ENCODE measurements at places on chromosomes 4 and X.

DNA sequence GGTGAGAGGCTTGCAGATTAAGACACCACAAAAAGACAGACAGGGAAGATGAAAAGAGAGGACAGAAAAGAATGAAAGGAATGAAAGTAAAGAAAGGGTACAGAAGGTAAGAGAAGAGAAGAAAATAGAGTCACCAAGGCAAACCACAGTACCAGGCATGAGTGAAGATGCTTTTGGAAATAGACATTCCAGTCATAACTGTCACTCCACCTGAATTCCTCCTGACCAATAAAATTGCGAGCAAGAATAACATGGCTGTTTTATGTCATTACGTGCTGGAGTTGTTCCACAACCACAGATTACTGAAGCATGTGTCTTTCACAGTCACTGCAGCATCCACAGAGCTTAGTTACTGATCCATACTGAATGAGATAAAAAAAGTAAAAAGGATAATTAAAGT lies 864.9 kb upstream of the SLIT2 start:
- DNase-seq = no peak

- no peak for DNase-seq
These were observed 37.9 kb upstream of the PITX2 start for GRCh38 chr4:110660755-110661154.

- DNase-seq = no peak
These were observed 70.2 kb upstream of the BRWD3 start for GRCh38 chrX:80879916-80880315.

GRCh38 chrX:67384403-67384802 lies 159.4 kb upstream of the AR start:
- DNase-seq = no peak

DNA sequence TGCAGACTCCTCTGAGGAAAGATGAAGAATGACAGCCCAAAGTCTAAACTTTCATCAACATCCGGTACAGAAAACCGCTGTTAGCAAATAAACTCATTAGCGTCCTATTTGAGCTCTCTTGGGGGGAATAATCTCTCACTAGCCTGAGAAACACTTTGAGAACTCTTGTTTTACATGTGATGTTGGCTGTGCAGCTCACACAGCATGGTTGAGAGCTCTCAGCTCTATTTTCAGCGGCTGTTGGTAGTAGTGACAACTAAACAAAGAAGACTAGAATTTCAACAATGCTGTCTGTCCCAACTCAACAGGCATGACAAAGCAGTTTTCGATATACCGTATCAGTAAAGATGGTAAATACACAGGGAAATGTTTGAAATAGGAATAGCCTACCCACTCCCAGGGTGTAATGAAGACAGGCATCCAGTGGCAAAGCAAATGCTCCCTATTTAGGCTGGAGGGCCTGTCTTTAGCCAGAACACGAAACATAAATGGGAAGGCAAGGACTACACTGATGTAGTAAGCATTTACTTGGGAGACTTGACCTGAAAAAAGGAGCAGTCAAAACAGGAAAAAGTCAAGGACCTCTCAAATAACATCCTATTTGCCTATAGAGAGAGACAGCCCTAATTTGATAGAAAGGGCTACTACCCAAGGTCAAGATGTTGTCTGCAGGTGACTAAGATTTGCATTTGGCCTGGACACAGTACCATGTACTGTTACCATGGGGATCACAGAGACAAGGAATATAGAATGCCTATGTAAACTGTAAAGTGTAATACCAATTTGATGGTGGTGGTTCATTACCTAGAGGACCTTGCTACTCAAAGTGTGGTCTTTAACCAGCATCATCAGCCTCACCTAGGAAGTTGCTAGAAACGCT lies 60.4 kb downstream of the PPEF2 start:
- no peak for DNase-seq

- no peak for DNase-seq
These were observed 31.2 kb downstream of the PLS3 start for GRCh38 chrX:115591856-115592842.

DNA sequence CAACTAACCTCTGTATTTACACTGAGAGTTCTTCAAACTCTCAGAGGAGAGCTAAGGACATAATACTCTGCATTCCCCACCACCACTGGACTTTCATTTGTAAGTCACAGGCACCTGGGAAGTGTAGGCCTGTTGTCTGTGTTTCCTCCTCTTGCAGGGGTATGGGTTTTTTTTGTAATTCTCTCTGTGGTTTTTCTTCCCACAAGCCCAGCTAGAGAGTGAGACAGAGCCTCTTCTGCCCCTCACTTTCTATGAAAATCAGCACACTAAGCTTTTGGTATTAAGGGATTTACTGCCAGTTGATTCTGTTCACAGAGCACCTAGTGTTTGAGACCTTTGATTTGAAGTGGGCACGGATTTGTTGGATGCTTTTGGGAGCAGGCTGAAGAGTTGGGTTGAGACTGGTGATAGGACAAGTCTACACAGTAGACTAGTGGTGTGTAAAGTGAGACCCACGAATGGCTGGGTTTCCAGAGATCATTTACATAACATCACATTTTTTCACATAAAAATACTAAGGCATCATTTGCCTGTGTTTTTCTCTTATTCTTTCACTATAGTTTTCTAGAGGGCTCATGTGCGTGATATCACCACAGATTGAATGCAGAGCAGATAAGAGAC lies 28.9 kb upstream of the WDR17 start:
- DNase-seq = no peak

GRCh38 chrX:87468941-87469340 lies 48.7 kb upstream of the KLHL4 start:
- no peak for DNase-seq

- no peak for DNase-seq
These were observed 6.0 kb upstream of the BCOR start for GRCh38 chrX:40103565-40104323.

DNA sequence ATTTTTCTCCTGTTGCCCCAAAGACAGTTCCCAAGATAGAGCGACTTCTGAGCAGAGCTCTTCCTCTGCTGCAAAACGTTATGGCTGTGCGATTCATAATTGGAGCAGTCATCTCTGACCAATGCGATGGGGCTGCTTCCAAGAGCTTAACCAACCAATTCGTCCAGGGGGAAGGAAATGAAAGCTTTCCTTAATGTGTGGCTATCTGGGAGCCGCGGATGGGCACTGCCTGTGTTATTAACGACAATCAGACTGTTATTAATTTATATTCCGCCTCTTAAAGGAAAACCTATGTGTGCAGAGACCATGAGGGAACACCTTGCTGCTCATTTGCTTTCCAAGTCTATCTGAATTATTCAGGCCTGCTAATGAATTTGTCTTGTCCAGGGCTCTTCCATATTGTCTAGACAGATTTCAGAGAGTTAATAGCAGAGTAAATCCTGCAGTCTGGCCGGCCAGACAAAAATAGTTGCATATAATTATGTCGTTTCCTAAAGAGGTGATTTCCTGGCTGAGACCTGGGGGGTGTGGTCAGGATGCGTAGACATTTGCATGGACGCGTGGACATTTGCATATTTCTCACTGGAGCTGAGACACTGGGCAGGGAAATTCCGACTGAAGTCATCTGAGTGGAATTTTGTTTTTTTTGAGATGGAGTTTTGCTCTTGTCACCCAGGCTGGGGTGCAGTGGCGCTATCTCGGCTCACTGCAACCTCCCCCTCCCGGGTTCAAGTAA lies 135.4 kb downstream of the HMX1 start:
- DNase-seq = no peak

- DNase-seq = no peak
These were observed 29.5 kb downstream of the LIN54 start for GRCh38 chr4:82981138-82981537.

GRCh38 chrX:135295944-135296305 lies 13.4 kb upstream of the ETDC start:
- DNase-seq = no peak

- DNase-seq = no peak
These were observed 2005.1 kb upstream of the AGA start for GRCh38 chr4:179447308-179447707.

- DNase-seq = no peak
These were observed 342.7 kb downstream of the PDGFC start for GRCh38 chr4:156628858-156629257.

- peak; percentile 63 for DNase-seq
These were observed 8.0 kb downstream of the OFD1 start for GRCh38 chrX:13742397-13743176.

- no peak for DNase-seq
These were observed 121.2 kb upstream of the PDLIM3 start for GRCh38 chr4:185656467-185656931.

DNA sequence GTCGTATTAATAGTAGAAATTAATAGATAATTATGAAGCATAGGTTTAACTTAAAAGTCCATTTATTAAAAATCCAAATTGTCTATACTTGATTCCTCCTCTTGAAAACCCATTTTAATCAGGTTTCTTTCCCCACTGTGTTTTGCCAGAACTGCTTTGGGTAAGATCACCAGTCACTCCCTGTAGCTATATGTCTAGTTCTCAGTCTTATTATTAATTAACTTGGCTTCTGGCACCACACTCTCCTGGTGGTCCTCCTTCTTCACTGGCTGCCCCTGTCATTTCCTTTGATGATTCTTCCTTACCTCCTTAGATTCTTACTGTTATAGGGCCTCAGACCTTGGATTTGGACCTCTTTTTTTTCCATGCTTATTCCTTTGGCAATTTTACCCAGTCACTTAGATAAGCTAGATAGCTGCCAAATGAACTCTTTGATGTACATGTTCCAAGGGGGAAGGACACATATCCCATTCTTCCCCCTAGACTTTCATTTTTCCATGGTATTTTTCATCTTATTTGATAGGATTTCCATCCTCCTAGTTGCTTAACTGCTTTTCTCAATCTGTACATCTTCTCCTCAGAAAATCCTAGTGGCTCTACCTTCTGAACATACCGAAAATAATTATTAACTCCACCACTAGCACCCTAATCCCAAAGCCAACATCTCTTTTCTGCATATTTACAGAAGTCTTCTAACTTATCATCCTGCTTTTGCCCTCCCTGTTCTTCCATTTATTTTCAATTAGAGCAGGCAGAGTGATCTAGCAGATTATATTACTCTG lies 24.5 kb downstream of the GIMD1 start:
- no peak for DNase-seq

DNA sequence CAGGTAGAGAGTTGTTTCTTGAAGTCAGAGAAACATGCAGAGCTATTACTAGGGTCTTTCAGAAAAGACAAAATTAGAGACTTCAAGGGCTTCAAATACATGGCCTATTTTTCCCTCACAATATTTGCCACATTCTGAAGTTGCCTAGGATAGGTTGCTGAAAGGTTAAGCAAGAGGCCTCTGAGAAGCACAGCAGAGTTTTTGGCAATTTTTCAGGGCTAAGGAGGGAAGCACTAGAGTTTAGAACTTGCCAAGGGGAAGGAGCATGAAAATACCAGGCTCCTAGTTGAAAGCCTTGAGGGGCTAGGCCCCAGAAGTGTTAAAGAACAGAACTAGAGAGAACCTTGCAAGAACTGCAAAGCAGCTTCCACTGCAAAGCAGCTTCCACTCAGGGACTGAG lies 86.4 kb downstream of the ANAPC10 start:
- no peak for DNase-seq

DNA sequence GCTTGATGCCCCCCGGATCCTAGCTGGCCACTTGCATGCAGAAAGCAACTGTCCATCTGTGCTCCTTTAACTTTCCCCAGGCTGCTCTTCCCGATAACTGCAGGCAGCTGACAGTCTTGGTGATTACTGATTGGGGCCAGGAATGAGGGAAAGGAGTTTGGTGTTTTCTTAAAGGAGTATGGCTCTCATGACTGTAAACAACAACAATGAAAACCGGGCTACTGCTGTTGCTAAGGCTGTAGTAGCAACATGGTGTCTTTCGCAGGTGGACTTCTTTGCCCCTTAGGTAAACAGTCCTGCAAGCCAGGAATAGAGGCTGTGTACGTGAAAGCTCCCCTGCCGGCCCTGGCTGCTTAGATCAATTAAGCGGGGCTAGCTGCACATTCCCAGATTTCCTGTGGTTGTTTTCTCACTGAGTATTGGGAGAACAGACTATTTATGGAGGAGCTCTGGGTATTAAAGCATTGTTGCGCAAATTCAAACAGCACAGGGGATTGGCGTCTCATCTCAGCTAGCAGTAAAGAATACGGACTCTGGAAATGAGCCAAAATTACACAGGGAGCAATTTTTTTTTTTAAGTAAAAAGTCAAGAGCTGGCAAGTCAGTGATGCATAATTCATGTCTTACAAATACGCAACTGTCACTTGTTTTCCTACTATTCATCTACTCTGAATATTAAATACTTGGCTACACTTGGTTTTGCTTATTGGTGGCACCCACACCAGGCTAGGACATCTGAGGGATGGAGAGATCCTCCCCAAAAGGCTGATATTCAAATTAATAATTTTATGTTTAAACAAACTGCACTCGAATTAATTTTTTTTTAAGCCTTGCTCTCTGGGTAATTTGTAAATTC lies 61.6 kb upstream of the NAP1L5 start:
- no peak for DNase-seq

GRCh38 chr4:185726931-185727330 lies 85.1 kb downstream of the SORBS2 start:
- DNase-seq = no peak

Measured in GM13977 (cell line).